ENCODE measurements at places on chromosomes 1 and 21.

DNA sequence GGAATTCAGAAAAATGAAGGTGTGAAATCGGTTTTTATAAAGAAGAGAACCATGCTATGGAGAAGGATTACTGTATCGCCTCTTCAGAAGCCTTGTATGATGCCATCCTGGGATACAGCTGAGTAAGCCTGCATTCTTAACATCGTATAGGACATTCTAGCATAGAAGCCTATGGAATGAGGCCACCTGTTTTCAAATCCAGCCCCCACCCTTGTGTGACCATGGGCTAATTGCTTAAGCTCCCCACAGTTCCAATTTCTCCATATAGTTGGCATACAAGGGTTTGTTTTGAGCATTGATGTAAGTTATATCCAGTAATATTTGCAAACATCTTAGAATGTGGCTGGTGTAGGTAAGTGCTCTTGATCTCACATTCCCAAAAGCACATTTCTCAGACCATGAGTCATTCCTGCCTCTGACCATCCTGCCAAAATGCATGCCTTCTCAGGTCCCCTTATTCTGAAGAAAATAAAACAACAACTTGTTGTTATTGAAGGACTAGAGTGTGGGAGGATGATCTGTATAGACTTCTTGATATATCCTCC lies 1.5 kb downstream of the OR14A2 start:
- no peak overlapping the region for H3K4me3 ChIP-seq
- no peak overlapping the region for H3K27ac ChIP-seq
- no peaks in the 10 kb centered on the region for H3K36me3 ChIP-seq
- no peak for DNase-seq
- no peaks in the 10 kb centered on the region for H3K4me1 ChIP-seq

DNA sequence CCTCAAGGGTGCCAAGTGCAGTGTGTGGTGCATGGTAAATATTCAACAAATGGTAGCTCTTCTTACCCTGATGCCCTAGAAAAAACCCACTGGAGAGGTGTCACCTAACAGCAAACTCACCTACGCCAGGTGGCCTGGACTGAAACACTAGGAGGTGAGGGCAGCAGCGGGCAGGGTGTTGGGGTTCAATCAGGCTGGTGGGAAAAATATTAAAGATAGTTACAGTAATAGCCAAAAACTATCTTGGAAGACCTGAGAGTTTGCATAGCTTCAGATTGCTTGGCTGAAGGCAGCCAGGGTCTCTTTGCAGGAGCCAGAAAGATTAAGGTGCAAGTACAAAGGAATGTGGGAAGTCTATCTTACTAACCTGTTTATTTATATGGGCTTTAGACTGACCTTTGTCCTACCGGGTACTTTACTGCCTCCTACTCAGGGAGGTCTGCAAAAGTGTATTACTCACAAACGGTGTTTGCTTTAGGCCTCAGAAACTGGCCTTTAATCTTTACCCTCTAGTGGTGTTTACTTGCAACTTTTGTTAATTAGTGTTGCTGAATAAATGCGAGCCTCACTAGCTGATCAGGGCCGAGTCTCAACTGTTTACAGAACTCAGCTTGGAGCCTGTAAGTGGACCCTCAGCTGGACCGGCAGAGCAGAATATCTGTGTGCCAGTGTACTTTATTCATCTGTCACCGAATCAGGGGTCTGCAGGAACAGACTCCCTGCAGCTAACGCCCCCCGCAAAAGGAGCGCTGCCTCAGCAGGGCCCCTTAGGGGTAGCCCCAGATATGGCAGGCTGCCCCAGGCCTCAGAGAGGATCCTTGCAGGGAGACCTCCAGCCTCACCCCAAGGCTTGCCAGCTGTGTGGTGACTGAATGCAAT lies 63.9 kb downstream of the SYF2 start:
- H3K4me3 ChIP-seq: peak overlapping the region; percentile 45
- peak overlapping the region; percentile 95 for H3K27ac ChIP-seq
- H3K4me1 ChIP-seq: peaks cover 48% of the 10 kb centered on the region
- H3K27me3 ChIP-seq: no peaks in the 10 kb centered on the region
- no peak for DNase-seq

DNA sequence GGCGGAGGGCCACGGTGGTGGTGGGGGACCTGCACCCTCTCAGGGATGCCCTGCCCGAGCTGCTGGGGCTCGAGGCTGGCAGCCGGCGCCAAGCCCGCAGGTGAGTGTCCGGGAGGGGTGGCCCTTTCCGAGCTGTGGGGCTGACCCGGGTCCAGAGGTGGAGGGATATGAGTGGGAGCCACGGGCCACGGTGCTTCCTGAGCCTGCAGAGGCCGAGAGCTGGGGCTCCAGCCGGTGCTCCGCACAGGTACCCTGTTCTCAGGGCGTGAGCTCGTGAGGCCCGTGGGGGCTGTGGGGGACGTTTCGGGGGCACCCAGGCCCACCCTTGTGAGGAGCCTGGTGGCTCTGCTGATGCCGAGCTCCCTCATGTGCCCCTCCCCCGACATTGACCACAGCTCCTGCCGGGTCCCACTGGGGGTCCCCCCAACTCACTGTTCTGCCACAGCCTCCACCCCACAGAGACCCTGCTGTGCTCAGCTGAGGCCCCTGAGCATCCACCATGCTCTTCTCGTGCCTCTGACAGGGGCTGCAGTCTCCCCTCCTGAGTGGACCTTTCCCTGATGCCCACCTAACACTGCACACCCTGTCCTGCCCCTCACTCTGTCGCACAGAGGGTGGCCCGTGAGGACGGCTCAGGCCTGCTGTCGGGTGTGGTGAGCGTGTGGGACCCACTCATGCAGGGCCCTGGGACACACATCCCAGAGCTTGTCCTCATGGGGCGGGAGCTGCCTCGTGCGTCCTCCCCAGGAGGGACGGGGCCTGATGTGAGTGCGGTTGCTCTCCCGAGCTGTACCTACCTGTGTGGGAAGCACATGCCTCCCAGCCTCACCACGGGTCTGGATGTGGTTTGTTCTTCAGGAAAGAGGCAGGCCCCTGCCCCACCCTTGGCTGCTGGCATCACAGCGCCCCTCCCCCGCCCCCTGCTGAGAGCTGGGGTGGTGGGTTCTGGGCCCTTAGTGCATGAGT lies 27.5 kb downstream of the SLX9 start:
- no peaks in the 10 kb centered on the region for H3K27me3 ChIP-seq
- H3K36me3 ChIP-seq: peaks cover 12% of the 10 kb centered on the region
- no peaks in the 10 kb centered on the region for H3K4me1 ChIP-seq
- no peak for DNase-seq

GRCh38 chr1:193087893-193088292 lies 17.3 kb downstream of the GLRX2 start:
- H3K27ac ChIP-seq: no peak overlapping the region
- no peak for DNase-seq
- peaks cover 8% of the 10 kb centered on the region for H3K36me3 ChIP-seq
- H3K4me3 ChIP-seq: no peak overlapping the region
- no peaks in the 10 kb centered on the region for H3K4me1 ChIP-seq

DNA sequence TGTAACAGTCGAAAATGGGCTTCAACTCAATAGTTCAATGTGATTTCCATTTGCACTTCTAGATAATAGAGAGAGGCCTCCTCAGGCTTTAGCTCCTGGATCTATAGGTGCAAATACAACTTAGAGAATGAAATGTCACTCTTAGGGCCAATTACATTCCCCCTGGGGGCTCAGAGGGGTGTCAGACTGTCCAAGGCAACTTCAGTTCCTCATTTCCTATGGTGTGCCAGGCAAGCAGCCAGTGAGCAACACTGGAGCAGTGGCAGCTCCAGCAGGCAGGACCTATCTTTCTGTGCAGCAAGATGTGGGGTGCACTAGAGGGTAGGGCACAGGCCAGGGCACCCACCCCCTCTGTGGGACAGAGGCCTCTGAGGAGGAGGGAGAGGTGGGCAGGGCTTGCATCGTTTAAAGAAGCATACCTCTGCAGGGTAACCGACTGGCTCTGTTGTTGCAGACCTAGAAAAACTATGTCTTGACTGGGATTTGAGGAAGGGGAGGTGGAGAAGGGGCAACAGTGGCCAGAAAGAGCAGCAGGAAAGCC lies 97.3 kb downstream of the SUSD4 start:
- H3K27ac ChIP-seq: no peak overlapping the region
- H3K36me3 ChIP-seq: no peaks in the 10 kb centered on the region
- H3K4me1 ChIP-seq: peaks cover 33% of the 10 kb centered on the region

GRCh38 chr1:84247425-84248220 lies 53.9 kb upstream of the SAMD13 start:
- no peak overlapping the region for H3K27ac ChIP-seq
- DNase-seq: no peak
- H3K4me1 ChIP-seq: peaks cover 14% of the 10 kb centered on the region
- H3K4me3 ChIP-seq: no peak overlapping the region

GRCh38 chr1:183512450-183512849 lies 40.2 kb downstream of the SMG7 start:
- peaks cover 23% of the 10 kb centered on the region for H3K4me1 ChIP-seq
- H3K4me3 ChIP-seq: no peak overlapping the region

Data from progenitor cell of endocrine pancreas (in vitro differentiated cells).